ENCODE measurements at places on chromosomes 16 and 17.

DNA sequence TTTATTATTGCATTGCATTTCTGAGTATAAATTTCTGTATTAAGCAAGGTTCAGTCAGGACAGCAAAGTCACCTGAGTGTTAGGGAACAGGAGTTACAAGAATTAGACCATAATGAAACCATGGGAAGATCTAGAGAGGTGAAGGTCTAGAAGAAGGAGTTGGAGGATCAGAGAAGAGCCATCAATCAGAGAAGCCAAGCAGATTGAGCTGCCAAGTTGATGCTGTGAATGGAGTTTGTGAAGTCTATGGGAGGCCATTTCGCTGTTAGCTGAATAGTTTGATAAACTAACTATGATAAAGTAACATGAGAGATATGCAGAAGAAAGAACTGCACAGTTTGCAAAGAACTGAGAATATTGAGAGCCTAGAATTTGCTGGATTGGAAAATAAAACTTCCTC lies 40.4 kb downstream of the FBXL20 start:
- DNase-seq, result no peak

GRCh38 chr16:4837733-4838501 lies 9.2 kb downstream of the GLYR1 start:
- DNase-seq, result no peak

DNA sequence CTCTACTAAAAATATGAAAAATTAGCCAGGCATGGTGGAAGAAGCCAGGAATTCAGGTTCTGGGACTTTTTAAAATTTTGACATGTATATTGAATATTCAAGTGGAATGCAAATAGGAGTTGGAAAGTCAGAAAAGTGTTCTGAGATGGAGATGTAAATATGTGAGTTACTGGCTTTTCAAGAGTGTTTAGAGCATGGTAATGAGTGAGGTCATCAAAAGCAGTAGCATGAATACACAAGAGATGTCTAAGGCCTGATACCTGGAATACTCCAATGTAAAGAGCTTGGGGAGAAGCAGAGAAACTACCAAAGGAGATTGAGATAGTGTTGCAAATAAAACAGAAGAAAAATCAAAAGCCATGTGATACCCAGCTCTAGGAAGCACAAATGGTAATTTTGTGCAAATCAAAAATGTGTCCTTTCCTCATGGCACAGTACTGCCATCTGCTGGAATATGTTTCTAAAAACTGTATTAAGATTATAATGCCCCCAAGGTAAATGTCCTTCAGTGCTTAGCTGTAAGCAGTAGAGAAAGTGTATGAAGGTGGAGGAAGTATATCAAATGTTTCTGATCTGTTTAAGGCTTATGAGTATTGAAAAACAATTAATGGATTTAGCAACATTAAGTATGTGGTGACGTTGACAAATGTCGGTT lies 908.4 kb downstream of the KCNJ18 start:
- peak; percentile 53 for DNase-seq

DNA sequence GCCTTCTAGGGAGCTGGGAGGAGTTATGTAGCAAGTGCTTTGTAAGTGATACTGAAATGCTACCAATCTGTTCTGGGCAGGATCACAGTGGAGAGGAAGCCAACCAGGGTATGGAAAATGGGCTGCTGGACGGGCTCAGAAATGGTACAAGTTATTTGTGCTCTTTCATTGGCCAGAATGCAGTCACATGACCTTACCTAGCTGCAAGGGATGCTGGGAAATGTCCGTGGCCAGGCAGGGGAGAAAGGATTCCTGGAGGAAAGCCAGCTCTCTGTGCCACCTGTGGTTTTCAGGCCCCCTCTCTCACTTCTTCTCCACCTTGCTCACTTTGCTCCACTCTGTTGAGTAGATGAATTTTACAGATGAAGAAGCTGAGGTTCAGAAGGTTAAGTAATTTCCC lies 4.8 kb downstream of the EEF2K start:
- no peak for DNase-seq

- no peak for DNase-seq
These were observed 1.8 kb upstream of the CISD3 start for GRCh38 chr17:38728290-38728831.

GRCh38 chr17:79746889-79747507 lies 16.3 kb downstream of the ENPP7 start:
- DNase-seq, result no peak

- no peak for DNase-seq
These were observed 3.9 kb upstream of the FXR2 start for GRCh38 chr17:7618608-7619007.

DNA sequence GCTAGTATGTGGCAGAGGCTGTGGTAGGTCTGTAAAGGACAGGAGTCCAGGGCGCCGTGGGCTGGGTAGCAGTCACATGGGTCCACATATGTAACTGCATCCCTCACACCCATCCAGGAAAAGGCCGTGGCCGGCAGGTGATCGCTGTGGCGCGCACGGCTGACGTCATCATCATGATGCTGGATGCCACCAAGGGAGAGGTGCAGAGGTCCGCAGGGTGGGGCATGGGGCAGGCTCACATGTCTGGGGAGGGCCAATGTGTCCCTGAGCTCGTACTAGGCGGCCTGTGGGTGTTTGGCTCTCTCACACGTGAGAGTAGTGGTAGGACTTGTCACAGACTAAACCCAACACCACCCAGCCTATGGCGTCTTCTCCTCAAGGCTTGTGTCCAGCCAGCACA lies 9.0 kb upstream of the MYO15A start:
- DNase-seq, result no peak

DNA sequence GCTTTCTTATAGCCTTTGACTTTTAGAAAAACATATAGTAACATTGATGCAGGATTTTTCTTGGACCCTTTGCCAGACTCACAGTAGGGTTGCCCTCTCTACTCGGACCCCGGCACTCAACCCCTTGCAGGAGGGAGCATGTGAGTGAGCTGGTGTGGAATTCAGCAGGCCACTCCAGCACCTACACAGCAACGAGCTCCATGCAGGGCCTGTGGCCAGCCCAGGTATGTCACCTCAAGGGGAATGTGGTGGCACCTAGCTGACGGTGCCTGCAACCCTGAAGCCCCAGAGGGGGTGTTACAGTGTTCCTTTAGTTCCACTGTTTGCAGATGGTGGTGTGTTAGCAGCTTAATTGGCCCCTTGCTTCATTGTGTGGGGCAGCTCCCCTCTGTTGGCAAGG lies 414.9 kb downstream of the KCNJ2 start:
- DNase-seq, result no peak

- no peak for DNase-seq
These were observed 478.4 kb upstream of the GOT2 start for GRCh38 chr16:59212492-59213024.

DNA sequence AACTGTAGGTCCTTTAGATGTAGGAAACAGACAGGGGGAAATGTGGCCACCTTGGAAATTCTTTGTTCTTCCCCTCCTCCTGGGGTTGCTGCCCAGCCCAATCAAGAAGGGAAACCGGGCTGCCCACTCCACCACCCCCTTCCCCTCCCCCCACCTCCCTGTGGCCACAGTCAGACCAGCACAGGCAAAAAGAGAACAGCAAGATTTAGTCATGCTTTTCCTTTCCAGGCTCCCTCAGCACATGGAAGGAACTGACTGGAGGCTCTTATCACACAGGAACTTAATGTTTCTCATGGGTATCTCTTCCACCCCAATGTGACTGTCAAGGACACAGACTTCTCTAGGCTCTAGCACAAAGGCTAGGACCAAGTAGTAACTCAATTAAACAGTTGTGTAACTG lies 3.0 kb upstream of the CCL1 start:
- DNase-seq, result no peak

GRCh38 chr16:4659363-4660353 lies 33.7 kb upstream of the NUDT16L1 start:
- no peak for DNase-seq

DNA sequence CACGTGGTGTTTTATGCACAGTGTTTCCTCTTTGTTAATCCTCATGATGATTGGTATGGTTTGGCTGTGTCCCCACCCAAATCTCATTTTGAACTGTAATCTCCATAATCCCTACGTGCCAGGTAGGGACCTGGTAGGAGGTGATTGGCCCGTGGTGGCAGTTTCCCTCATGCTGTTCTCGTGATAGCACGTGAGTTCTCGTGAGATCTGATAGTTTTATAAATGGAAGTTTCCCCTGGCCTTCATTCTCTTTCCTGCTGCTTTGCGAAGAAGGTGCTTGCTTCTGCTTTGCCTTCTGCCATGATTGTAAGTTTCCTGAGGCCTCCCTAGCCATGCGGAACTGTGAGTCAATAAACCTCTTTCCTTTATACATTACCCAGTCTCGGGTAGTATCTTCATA lies 115.8 kb downstream of the WWOX start:
- no peak for DNase-seq

- DNase-seq, result no peak
These were observed 2.7 kb upstream of the EPN3 start for GRCh38 chr17:50529849-50530248.

DNA sequence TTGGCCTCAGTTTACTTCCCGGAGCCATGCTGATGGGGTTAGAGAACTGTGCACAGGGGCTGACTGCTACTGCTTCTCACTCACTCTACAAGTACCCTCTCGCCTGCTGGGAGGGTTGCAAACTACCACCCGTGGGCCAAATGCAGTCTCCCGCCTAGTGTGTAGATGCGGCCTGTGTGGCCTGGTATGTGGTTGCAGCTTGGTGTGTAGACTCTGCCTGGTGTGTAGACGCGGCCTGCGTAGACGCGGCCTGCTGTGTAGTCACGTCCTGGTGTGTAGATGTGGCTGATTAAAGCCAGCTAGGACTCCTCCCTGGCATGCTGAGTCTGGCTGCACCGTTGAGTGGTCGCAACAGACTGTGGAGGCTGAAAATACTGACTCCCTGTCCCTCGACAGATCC lies 7.3 kb downstream of the CANT1 start:
- no peak for DNase-seq

- no peak for DNase-seq
These were observed 3.8 kb upstream of the MAP2K6 start for GRCh38 chr17:69410671-69411070.

DNA sequence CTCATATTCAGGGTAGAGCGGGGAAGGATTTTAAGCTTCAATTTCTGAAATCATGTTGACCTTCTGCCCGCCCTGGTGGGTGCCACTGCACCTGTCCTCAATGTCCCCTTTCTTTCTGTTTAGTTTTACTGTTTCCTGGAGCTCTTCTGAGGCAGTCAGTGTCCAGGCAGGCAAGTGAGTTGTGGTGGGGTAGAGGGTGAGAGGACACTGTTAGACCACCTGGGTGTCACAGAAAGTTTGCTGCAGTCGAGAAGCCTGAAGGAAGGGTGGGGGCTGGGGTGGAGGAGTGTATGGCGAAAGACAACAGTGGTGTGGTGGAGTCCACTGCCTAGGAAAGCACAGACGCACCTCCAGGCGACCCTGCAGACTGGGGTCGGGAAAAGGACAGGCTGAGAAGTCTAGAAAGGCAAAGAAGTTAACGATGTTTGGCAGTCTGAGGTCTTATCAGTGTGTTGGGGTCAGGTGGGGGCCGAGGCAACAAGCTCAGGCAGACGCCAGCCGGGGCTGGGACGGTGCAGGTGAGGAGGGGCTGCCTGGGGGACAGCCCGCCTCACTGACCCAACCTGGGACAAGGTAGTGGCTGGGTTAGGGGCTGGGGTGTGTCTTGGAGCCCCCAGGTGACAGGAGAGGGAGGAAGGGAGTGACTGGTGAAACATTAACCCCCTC lies 23.3 kb upstream of the HOXB13 start:
- no peak for DNase-seq

GRCh38 chr17:81666092-81666341 lies 388 bp downstream of the OXLD1 start:
- peak; percentile 32 for DNase-seq

DNA sequence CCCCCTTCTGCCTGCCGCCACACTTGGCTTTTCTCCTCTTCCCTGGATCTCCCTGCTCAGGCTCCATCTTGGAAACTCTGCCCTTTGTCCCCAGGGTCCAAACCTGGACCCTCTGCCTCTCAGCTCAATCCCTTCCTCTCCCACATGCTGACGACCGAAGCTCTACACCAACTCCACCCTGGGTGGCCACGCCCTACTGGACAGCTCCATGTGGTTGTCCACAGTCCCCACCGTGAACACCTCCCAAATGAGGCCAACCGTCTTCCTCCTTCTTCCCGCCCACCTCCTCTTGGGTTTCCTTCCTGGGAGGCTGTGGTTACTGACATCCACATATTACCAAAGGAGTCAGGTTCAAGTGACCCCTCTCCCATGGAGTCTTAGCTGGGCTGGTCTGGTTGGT lies 22.6 kb upstream of the MLKL start:
- DNase-seq, result no peak

- peak; percentile 92 for DNase-seq
These were observed 17.0 kb downstream of the CRYM start for GRCh38 chr16:21260870-21261791.

DNA sequence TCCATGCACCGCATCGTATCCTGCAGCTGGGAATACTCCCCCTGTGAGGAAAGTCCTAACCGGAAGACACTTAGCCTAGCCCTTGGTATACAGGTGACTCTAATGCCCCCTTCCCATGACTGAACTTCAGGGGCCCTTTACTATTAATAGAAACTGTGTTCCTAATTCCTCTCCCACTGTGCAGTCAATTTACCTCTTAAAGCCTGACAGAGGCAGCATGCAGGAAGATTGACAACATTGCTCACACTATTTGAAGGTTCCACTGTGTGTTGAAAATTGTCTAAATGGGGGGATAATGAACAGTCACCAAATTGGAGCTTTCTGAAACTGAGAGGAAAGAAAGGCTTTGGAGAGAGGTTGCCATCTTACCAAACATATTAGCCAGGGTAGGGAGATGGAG lies 222.6 kb downstream of the SHISA9 start:
- DNase-seq, result no peak

- DNase-seq, result no peak
These were observed 26.7 kb downstream of the SMIM36 start for GRCh38 chr17:55484575-55484974.

DNA sequence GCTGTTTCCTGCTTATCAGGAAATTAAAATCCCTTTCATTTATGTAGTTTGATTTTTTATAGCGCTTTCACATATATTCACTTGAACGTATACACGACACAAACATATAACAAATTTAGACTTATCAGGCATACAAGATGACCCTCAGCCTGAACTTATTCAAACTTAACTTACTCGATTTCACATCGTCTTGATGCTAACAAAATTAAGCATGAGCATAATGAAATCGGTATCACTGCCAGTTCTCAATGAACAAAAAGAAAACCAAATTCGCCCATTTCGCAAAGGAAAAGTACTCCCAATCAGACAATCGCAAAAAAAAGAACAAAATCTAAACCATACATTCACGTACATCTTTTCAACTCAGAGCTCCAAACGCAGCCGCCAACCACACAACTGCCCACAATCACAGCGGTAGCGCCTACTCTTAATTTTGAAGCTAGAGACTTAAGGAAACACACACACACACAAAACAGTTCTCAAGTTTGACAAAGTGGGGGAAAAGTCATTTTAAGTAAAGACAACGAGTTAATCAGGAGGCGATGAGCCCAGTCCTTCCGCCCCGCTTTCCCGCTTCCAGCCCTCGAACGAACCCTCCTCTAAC lies 1.1 kb downstream of the GJC1 start:
- no peak for DNase-seq

Data from HT-29 (cell line).